Stimulated activated CD8-positive, alpha-beta memory T cell treated with anti-CD3 and anti-CD28 coated beads, Interleukin-15, amount 100 ng/mL, for 48 hours (primary cell): ENCODE measurements at places on chromosomes 4 and X.

DNA sequence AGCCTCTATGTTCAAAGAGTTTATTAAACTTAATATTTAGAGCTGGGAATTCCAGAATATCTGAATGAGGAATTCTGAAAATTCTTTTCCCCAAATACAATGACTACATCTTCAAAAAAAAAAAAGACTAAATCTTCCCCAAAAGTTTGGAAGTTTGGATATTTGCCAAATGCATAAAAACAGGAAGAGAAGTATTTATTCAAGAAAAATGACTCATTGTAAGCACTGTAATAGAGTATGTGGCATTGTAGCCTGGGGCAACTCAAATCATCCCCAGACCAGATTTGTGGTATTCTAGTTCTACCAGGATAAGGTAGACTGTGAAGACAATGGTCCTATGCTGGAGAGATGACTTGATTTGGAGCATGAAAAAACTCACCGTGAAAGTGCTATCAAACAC, 78.5 kb upstream of the PDHA2 start:
- no peak for DNase-seq

GRCh38 chr4:13470379-13470778, 13.8 kb downstream of the RAB28 start:
- DNase-seq = no peak

- DNase-seq = no peak
Measured at GRCh38 chr4:185566972-185567371, 31.7 kb upstream of the PDLIM3 start.

GRCh38 chr4:83356899-83357661, 22.4 kb upstream of the HPSE start:
- no peak for DNase-seq

- DNase-seq = no peak
Measured at GRCh38 chr4:71141125-71141524, 147.7 kb downstream of the DCK start.

DNA sequence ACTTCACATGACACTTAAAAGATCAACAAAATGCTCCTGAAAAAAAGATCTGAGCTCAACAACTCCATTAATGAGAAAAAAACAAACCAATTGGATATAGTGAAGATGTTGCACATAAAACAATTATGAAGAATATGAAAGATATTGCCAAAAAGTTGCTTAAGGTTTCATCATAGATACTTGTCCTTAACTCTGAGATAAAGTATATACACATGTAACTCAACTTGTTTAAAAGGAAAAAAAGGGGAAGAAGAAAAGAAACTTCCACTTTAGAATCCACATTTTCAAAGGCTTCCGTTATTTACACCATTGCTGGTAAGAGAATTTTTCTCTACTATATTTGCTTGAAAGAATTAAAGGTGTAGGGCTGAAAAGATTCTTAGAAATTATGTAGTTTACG, 2.7 kb downstream of the AFAP1 start:
- DNase-seq = no peak

DNA sequence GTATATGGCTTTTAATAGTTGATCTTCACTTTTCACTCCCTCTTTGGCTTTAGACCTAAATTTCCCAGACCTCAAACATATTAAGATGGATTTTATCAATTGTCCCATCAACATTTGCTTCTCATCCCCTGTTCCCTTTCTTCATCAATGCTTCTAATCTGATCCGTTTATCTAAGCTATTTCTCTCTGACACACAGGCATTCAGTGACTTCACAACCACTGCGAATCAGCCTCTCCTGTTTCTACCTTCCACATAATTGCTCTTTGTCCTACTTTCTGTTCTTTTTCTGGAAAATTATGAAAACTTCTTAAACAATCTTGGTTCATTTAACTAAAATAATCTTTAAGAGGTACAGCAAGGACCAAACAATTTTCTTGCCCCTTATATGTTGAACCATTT, 115.2 kb downstream of the GLRA3 start:
- no peak for DNase-seq

GRCh38 chr4:24044610-24045589, 155.1 kb upstream of the PPARGC1A start:
- no peak for DNase-seq

GRCh38 chr4:15291122-15291521, 136.7 kb upstream of the C1QTNF7 start:
- no peak for DNase-seq

GRCh38 chr4:131091896-131092295, 1995.9 kb downstream of the C4orf33 start:
- no peak for DNase-seq

GRCh38 chr4:182454440-182455013, 211.3 kb downstream of the TENM3 start:
- DNase-seq = no peak

DNA sequence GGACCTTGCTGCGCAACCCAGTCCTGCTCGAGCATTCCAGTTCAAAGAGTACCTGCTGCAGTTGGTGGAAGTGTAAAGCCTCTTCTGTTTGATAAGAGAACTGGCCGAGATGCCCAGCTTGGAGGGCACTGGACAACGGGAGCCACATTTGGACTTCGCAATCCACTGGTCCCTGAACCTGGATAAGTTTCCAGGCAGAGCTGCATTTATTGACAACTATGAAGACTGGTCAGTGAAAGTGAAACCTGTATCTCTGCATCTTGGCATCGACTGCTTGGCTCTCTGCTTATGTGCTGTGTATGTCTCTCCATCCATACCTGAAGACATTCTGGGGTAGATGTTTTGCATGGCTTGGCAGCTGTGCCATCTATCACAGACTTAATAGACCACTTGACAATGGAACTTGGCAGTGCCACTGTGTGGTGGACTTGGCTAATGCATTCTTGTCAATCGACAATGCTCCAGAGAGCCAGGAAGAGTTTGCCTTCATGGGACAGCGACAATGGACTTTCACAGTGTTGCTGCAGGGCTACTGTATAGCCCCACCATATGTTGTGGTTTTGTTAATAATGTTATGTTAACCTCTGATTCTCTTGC, 43.5 kb upstream of the ZBTB33 start:
- no peak for DNase-seq

GRCh38 chr4:131370846-131371245, 1778.2 kb upstream of the PCDH10 start:
- no peak for DNase-seq

DNA sequence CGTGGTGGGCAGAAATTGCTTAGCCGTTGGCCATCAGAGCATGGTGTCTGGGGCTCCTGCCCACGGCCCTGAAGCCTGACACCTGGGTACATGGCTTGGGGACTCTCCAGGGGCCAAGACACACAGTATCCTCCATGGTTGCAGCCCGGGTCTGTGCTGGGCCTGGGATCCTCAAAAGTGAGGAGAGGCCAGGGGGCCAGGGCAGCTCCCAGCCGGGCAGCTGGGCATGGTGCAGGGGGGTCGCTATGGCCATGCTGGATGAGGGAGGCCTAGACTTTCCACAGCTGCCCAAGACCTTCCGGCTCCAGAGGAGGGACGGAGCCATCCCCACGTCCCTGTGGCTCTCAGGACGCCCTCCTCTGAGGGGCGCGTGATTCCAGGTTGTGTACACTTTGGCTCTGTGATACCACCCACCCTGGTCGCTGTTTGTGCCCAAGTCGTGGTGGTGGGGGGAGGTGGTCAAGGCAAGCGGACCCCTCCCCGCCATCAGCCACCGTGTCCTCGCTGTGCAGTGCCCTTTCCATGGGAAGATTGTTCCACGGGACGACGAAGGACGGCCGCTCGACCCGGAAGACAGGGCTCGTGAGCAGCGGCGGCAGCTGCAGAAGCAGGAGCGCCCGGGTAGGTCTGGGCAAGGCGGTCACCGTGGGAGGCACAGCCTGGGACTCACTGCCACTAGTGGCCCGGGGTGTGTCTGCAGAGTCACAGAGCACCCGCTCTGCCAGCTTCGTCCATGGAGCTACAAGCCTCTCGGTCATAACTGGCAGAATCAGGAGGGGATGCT, 25.7 kb downstream of the NKX1-1 start:
- DNase-seq = no peak

DNA sequence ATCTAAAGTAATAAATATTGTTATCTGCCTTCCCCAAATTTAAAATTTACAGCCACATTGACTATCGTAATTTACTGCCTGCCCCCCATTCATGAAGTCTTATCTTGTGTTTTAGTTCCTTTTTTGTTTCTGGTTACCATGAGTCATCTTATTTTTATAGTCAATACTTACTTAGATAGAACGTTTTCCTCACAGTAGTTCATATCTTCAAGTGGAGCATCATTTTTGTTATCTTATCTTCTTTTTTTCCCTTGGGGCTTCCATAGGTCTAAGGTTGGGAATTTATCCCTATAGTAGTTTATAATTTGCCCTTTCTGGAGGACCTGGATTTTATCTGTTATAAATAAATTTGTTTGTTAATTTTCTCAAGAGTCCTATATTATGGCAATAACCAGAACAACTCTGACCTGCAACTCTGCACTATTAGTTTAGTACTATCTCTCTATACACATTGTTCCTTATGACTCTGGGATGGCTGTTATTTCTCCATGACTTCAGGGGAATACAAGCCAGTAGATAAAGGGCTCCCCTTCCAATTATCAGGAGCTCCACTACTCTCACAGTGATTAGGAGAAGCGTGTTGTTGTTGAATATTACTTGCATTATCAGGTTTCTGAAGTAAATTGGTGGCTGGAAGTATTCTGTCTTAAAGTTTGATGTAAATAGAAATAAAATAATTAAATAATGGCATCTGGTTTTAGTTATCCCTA, 330.6 kb downstream of the GALNTL6 start:
- no peak for DNase-seq

GRCh38 chrX:98068024-98068580, 1184.4 kb downstream of the RPA4 start:
- no peak for DNase-seq

DNA sequence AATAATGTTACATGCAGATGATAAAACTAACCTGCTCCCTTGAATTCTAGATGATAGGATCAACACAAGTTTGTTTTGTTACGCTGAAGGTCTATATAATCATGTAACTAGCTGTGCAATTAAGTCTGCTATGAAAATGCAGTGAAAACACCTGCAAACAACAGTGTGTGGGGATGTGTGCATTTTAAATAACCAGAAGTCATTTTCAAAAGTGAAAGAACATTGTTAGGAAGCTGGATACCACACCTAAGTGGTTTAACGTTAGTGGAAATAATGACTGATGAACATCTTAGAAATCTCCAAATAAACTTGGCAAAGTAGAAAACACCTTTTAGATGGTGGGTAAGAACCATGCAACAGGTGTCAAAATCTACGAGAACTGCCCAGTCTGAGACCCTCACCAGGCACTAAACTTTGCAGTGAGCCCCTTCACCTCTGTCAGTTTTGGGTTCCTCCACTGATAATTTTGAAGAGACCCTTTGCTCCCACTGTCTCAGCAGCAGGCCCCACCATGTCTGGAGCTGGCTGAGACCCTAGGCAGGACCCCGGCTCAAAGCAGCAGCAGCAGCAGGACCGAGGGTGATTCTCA, 36.6 kb downstream of the CHST7 start:
- no peak for DNase-seq

DNA sequence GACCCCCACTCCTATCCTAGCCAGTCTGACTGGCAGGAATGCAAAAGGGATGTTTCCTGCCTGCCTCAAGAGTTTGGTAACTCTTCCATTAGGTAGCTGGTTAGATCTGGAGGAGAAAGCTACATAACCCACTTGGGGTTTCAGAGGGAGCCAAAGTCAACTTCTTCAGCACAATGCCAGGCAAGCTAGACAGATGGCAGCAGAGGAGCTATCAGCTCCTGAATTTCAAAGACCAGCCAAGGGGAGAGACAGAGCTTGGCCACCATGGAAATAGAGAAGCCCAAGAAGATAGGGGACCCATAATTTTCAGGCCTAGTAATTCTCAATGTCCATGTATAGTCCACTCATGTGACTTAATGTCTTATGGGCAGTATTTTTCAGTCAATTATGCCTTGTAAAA, 56.4 kb downstream of the PGRMC1 start:
- no peak for DNase-seq

- DNase-seq = no peak
Measured at GRCh38 chrX:387729-388128, 1.0 kb upstream of the PPP2R3B start.

GRCh38 chr4:73446336-73446938, 10.4 kb downstream of the AFP start:
- DNase-seq = no peak

- DNase-seq = no peak
Measured at GRCh38 chrX:114344756-114345349, 239.0 kb upstream of the HTR2C start.

DNA sequence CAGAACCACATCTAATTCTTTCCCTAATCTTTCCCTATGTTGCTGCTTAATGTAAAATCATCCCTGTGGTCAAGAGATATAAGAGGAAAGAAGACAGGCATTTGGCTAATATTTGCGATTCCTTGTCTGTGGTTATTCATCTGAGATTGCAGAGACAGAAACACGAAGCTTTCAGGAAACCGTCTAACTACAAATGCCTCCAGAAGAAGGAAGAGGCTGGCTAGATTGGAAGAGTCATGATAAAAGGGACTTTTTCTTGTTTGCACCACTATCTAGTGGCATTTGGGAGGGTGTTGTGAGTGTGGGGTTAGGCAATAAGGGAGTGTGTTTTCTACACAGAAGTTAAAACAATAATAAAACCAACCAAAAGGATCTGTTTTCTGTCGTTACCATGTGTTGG, 43.9 kb downstream of the TMEM154 start:
- DNase-seq = no peak

- no peak for DNase-seq
Measured at GRCh38 chrX:124362072-124362471, 15.7 kb downstream of the SH2D1A start.

- no peak for DNase-seq
Measured at GRCh38 chrX:19577181-19577810, 62.0 kb upstream of the MAP3K15 start.

DNA sequence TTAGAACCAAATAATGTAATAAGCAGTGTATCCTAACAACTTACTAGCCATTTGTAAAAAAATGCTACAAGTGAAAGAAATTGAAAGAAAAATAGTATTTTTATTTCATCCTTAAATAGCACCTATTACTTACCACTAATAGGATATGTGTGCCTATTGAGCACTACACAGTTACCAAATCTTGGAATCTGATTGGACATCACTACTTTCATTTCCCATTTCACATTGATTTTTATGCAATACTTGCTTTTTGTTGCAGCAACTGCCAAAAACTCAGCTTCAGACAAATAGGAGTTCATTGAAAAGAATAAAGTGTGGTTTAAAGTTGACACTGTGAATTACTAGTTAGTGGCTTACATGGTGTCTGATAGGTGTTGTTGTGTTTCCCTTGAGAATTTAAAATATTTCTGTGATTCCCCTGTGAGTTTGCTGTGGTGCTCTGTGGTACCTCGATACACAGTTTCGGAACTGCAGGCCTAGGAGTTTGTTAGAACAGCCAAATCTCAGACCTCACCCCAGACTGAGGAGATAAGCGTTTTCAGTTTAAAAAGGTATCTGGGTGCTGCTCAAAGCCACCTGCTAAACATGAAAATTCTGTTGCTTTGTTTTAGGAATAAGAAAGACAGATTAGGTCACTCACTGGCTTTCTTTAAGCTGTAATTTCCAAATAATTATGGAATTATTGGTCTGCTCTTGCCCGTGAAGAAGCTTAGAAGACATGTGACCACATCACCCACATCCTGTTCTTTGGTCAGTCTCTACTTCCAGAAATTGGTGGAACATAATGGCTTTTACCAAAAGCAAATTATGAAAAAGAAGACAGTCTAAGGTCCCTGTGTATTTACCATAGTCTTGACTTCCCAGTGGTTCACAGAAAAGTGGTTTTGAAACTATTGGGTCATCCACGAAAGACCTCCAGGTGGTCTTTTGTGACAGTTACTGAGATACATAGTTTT, 97.8 kb downstream of the SYTL5 start:
- DNase-seq = no peak

GRCh38 chr4:76748649-76749048, 149.3 kb downstream of the SOWAHB start:
- no peak for DNase-seq
